ENCODE measurements at places on chromosomes 6 and 20.

- no peak for DNase-seq
Measured at GRCh38 chr20:3658019-3658715, 5.0 kb downstream of the GFRA4 start.

DNA sequence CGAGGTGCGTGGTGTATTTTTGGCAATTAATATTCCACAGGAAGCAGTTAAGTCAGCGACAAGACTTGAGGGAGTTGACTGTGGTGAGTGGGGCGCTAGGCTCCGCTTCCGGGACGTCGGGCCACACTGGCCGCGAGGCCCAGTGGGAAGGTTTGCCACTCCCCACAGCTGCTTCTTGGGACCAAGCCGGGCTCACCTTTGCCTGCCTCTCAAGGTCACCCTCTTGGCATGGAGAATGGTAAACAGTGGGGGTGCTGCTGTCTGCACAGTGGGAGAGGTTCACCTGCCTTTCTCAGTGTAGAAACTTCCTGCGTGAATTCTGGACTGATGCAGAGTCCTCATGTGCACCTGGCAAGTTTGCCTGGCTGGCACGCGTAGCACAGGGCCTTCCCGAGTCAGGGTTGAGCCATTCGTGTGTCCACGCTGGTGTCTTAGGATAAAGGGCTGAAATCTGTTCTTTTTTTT lies 6.4 kb downstream of the OSBPL2 start:
- no peak for DNase-seq

GRCh38 chr6:138297761-138298298 lies 79.5 kb upstream of the PBOV1 start:
- peak; percentile 16 for DNase-seq

DNA sequence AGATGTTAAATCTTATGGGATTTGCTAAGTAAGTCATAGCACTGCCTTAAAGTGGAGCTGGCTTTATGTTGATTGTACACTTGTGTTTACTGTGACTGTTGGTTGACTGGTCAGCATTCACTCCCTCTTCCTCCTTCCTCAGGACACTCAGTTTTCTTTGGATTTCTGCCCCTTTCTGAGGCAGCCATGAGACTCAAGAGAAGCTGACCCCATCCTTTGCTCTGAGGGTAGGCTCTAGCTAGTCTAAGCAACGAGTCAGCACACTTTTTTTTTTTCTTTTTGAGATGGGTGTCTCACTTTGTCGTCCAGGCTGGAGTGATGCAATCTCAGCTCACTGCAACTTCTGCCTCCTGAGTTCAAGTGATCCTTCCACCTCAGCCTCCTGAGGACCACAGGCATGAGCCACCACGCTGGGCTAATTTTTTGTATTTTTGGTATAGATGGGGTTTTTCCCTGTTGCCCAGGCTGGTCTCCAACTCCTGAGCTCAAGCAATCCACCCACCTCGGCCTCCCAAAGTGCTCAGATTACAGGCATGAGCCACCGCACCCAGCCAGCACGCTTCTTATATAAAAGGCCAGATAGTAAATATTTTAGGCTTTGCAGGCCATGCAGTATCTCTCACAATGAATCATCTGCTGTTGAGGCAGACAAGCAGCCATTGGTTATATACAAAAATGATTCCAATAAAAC lies 191.4 kb downstream of the NFATC2 start:
- DNase-seq: peak; percentile 42

All from GM04504 (cell line).